ENCODE measurements at places on chromosomes 2 and 18.

DNA sequence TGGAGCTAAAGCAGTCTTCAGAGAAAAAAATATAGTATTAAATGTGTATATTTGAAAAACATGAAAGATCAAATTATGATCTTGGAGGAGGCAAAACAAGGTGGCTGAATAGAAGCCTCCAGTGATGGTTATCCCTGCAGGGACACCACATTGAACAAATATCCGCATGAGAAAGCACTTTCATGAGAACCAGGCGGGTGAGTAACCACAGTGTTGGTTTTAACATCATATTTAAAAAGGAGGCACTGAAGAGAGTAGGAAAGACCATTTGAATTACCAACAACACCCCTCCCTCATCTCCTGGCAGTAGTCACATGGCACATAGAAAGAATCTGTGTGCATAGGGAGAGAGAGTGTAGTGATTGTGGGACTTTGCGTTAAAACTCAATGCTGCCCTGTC lies 759.6 kb upstream of the NRXN1 start:
- DNase-seq: no peak

- DNase-seq: no peak
Observed at GRCh38 chr18:22486667-22487066, 69.0 kb upstream of the CTAGE1 start.

DNA sequence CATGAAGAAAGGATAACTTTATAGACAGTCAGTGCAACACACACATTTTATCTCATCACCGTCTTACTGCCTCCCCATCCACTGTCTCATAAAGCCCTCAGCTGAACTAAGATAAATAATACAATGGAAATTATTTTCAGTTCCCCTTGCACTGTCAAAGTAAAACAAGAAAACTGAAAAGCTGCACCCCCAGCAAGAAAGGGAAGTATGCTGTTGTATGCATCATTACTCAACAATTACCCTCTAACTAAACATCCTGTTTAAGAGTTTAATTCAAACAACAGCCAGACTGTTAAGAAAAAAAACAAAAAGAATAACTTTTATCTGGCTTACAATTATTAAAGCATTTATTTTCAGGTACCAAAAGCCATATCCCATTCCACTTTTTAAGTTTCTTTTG lies 25.0 kb downstream of the MPPE1 start:
- DNase-seq: no peak

GRCh38 chr2:219661955-219662395 lies 34.5 kb downstream of the SLC4A3 start:
- DNase-seq: no peak

GRCh38 chr2:28463893-28464292 lies 32.0 kb upstream of the PLB1 start:
- DNase-seq: no peak

- DNase-seq: no peak
Observed at GRCh38 chr2:136408795-136409194, 290.8 kb upstream of the CXCR4 start.

- no peak for DNase-seq
Observed at GRCh38 chr18:1094409-1094808, 189.7 kb downstream of the ADCYAP1 start.

- no peak for DNase-seq
Observed at GRCh38 chr2:126504949-126505348, 151.0 kb upstream of the GYPC start.

- DNase-seq: no peak
Observed at GRCh38 chr2:162435676-162436075, 91.7 kb downstream of the GCA start.

DNA sequence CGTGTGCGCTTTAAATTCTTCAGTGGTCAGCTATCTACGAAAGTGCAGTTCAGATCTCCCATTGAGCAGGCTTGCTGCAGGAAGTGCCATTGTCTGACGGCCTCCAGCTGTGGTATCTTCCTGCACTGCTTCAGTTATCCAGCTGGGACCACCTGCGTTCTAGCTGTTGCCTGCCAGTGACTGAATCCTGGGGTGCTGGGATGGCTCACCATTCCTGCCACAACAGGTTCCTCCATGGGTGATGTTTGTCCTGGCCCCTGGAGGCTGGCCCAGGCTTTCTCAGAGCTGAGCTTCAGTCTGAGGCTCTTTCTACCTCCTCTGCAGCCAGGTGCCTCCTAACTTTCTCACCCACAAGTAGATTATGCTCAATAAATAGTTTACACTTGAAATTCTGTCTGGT lies 498.5 kb upstream of the HS6ST1 start:
- no peak for DNase-seq

GRCh38 chr2:39202639-39203369 lies 41.0 kb downstream of the CDKL4 start:
- no peak for DNase-seq

- no peak for DNase-seq
Observed at GRCh38 chr2:152015552-152015951, 83.3 kb downstream of the CACNB4 start.

GRCh38 chr2:30514134-30514847 lies 67.2 kb downstream of the LCLAT1 start:
- peak; percentile 19 for DNase-seq
